ENCODE measurements at places on chromosomes 5 and 9. TPM values are rescaled to one million over a fixed set of nuclear protein-coding genes. Genes with fewer than 3 reads are reported as not detected.

Gene RETREG1
- 9.7 TPM for total RNA-seq

GRCh38 chr5:152335461-152335860 lies 69.6 kb downstream of the NMUR2 start:
- no peak for DNase-seq

GRCh38 chr5:135553688-135554462 lies 18.1 kb upstream of the NEUROG1 start:
- DNase-seq, result no peak

Gene SLF1
- 6.1 TPM for total RNA-seq

DNA sequence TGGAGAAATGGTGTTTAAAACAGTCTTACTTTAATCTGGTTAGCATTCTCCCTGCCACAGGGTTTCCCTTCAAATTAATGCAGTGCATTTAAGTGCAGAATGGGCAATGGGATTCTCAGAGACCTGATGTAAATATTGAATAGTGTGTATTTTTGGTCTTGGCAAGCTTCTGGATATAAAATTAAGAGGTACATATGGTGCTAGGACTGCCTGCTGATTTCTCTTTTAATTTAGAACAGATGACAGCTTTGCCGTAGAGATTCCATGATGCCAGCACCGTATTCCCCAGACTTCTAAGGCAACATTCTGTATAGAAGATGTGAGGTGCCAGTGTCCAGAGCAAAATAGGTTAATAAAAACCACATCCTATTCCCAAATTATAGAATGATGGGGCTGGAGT lies 1.9 kb downstream of the MTAP start:
- no peak for DNase-seq

- no peak for DNase-seq
These were observed 96.5 kb upstream of the SLCO6A1 start for GRCh38 chr5:102595332-102595731.

GRCh38 chr9:37218800-37219425 lies 98.5 kb downstream of the ZCCHC7 start:
- no peak for DNase-seq

DNA sequence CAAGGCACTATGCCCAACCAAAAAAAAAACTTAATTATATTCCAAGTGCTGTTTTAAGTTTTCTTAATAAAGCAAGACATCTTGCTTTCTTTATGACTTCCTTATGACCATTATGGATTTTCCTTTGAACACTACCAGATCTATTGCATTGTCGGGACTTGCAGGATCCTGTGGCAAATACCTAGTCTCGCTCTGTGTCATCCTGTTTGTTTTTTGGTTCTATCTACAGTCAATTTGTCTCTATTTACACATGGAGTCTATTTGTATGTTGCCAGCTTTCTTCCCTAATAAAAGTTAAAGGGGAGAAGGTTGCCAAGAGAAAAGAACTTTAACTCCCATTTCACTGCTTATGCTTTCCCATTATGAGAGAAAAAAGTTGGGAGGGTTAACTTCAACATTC lies 4.9 kb downstream of the HINT1 start:
- DNase-seq, result no peak

GRCh38 chr5:91166059-91166807 lies 216.9 kb downstream of the ARRDC3 start:
- no peak for DNase-seq

DNA sequence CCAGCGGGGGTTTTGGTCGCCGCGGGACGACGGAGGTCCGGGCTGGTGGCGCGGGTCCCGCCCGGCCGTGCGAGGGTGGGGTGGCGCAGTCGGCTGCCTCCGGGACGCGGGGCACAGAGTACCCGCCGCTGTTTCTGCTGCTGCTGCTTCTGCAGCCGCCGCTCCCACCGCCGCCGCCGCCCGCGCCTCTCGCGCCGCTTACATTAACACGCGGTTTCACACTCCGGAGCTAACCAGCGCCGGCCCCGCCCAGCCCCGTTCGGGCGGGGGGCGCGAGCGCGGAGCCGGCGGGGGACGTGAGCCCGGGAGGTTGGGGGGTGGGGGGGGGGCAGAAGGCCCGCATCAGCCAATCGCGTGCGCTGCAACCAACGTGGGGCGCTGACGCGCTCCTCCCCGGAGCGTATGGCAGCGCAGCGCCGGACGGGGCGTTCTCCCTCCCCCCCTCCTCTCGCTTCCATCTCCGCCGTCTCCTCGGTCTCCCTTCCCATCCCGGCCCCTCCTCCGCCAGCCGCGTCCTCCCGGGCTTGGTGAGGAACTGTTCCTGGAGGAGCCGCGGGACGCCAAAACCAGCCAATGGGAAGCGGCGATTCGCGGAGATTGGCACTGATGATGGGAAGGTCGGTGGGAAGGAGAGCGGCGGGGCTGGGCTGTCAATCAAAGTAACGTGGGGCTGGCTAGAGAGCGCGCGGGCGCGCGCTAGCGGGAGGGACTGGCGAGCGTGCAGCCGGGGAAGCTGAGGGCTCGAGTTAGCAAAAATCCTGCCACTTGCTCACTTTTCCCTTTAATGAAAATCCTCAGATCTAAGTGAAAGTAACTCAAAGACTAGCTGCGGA lies at the start of gene TLE1:
TLE1 (minus strand) TSS at position 205 of the 833 bp plus-strand sequence. CDS start 1,307 bp downstream, outside the sequence.
- peak; percentile 100 for DNase-seq

Gene IRX2
- total RNA-seq, result 0.27 TPM

DNA sequence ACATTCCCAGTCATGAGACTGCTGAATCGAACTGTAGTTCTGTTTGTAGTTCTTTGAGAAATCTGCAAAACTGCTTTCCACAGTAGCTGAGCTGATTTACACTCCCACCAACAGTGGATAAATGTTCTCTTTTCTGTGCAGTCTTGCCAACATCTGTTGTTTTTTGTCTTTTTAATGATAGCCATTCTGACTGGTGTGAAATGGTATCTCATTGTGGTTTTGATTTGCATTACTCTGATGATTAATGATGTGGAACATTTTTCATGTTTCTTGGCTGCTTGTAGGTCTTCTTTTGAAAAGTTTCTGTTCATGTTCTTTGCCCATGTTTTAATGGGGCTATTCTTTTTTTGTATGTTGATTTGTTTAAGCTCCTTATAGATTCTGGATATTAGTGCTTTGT lies 187.3 kb upstream of the TLE4 start:
- DNase-seq, result no peak

DNA sequence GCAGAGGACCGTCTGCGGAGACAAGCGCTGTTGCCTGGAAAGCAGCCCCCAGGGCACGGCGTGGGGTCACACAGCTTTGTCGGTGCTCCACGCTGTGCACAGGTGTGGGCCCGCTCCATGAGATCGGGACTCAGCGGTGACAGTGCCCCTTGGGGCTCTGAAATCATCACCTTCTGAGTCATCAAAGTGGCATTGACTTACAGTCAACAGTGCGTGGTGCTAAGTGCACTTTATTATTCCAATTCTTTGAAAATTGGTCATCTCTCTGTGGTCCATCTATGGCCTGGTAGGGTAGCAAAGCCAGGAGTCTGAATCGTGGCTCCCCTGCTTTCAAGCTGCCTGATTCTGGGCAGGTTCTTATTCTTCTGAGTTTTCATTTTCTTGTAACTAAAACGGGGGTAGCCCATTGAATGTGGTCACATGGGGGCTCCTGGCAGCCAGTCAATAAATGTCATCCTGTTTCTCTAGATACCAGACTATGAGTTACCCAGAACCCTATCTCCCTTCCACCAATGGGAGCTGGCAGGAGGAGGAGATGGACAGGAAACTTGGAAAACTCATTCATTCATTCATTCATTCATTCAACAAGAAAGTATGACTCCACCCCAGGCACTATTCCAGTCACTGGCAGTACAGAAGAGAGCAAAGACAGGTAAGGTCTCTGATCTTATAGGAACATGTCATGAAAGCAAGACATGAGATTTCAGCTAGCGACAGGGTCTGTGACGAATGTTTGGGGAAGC lies 20.3 kb upstream of the UNC5A start:
- no peak for DNase-seq

DNA sequence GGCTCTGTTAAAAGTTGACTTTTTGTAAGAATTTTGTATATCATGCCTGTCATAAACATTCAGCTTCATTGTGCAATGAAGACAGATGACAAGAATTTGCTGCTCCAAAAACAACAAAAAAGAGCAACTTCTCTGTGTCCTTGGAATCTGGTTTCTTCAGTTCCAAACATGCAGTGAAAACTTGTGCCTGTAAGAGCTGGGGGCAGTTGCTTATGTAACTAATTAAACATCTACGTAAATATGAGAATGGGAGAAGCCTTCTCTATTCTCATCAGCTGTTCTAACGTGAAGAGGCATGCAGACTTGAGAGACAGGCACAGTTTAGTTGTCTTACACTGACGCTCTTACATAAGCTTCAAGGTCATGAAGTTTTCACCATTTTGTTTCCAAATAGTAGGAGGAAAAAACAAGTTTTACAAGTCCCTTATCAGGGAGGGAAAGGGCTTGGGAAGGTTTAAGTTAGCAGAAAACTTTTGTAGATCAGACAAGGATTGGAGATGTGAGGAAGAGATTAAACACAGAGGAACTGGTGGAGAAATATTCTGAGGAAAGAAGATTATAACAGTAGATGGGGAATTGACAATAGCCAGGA lies 170.4 kb downstream of the RFK start:
- DNase-seq, result no peak

DNA sequence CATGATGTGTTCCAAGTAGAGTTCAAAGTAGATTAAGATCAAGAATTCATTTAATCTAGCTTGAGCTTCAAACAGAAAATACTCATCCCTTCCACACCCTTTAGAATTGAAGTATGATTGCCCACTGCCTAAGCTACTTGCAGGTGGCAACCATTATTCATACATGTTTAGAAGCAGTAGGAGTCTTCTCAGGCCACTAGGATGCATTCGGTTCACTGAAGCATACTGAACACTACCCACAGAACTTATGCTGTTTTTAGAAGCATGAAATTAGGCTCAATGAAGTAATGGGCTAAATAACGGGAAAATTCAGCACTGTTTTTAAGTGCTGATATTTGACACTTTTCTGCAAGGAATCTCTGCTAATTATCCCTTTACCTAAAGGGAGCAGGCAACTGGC lies 263.4 kb downstream of the DEPDC1B start:
- DNase-seq, result no peak

- no peak for DNase-seq
These were observed 55.7 kb upstream of the SPDL1 start for GRCh38 chr5:169527863-169528262.

DNA sequence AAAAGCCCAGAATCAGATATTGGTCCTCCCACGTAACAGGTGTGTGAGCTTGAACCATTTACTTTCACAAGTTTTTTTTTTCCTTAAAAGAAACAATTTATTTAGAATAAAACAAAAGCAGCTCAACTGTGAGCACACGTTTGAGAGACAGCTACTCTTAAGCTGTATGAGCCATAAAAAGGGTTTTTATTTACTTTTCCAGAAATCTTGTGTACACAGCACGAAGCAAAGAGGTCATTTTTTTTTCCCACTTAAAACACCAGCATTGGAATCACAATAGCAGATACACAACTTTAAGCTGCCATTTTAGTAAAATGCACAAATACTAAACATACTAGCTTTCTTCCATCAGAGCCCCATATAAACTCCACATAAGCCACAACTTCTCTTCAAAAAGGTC lies 44.6 kb downstream of the JAKMIP2 start:
- DNase-seq, result no peak

DNA sequence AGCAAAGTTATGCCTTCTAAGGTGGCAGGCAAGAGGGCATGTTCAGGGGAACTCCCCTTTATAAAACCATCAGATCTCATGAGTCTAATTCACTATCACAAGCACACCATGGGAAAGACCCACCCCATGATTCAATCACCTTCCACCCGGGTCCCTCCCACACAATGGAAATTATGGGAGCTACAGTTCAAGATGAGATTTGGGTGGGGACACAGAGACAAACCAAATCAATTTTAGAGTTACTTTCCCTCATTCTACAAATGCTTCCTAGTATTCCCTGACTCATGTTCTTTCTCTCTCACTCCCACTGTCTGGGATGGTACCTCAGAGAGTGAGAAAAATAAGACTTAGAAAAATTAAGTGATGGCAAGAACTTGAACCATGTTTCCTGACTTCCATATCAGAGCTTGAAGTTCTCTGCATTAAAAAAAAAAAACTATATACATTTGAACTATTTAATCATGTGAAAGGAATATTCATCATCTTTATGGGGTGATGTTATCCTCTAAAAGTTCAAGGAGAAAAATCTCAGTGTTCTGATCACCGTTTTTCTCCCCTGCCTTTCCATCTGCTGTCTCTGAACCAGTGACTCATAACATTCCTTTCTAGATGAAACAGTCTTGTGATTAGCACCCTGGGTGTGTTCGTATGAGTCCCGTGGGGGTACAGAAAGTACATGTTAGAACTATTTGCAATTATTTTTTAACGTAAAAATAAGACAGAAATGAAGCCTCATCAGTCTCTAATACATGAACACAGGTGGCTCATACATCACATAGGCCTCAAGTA lies 282.9 kb downstream of the SLF1 start:
- no peak for DNase-seq

Data from aorta (tissue), 5 donors.